Pons (tissue), 1 donor: ENCODE measurements at places on chromosomes 3 and 15.

DNA sequence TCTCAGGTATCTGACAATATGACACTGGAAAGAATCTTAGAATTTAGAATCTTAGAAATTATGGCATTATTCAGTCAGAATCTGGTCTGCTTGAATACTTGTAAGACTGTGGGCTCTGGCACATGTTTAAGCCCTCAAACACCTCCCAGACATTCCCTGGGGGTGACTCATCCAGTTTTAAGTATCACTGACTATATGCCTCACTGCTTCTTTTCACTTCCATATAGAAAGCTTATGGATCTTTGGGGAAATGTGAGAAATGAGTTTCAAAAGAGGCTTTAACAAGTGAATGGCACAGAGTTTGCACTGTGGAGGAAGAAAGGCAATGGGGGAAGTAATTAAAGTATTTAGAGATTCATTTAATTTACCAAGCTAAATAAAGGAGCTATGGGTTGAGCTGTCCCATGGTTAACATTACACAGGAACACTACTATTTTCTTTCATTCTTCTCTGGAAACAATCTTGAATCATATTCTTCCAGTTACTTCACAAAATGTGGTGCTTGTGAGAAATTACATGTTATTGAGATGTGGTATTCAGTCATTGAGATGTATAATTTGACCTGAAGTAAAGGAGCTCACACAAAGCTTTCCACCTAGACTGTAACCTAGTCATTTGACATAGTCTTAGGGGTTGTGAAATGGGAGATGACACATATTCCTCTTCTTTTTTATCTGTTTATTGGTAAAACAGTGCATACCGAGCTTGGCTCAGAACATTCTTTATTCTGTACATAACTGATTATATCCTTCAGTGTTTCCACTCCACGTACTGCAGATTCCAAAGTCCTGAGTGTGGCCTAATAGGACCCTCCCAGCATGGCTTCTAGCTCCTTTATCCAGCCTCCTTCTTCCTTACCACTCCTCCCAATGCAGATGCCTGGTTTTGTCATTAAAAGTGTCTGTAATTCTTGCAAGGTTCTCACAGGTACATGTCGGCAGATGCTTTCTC, 544.6 kb upstream of the NECTIN3 start:
- DNase-seq = no peak

DNA sequence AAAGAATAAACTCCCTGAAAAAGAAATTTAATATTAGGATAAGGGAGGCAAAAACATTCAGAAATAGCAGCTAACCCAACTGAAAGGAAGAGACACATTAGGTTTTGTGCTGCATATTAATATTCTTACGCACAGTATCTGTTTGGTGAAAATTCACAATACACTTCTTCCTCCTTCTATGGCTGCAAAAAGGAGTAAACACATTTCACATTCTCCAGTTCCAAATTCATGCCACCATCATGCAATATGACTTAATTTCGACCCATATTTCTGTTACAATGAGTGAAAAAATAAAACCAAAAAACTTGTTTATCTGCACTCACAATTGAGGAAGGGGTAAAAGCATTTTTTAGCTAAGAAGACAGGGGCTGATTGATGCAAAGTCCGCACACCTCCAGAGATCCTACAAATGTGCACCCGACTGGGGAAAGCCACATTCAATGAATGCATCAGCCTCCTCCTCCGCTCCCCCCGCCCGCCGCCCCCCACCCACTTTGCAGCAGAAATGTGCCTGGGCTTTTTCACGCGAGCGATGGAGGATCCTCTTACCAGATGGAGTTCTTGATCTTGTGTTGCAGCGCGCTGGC, 1.0 kb downstream of the RFX7 start:
- peak; percentile 59 for DNase-seq

DNA sequence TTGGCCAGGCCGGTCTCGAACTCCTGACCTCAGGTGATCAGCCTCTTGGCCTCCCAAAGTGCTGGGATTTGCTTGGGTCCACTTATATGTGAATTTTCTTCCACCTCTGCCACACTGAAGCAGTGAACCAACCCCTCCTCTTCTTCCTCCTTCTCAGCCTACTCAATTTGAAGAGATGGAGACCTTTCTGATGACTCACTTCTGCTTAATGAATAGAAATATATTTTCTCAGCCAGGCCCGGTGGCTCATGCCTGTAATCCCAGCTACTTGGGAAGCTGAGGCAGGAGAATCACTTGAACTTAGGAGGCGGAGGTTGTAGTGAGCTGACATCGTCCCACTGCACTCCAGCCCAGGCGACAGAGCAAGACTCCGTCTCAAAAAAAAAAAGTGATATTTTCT, 46.8 kb upstream of the GATM start:
- DNase-seq = no peak

DNA sequence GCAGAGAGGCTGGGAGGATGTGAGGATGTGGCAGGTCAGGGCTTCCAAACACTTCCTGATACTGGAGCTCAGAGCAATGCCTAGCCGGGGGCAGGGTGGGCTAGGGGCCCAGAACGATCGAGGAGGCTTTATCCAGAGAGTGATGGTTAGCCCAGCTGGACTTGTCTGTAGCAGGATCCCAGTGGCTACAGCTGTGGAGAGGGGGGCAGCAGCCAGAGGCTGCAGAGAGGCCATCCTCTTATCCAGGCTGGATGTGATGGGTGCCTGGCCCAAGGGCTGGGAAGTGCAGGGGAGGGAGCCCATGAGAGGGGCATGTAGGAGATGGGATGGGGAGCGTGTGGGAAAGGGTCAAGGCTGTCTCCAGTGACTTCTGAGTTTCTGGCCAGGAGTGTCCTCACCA, 4.6 kb downstream of the PARP3 start:
- DNase-seq = no peak

- DNase-seq = no peak
Observed at GRCh38 chr3:147420353-147421183, 11.4 kb downstream of the ZIC1 start.

DNA sequence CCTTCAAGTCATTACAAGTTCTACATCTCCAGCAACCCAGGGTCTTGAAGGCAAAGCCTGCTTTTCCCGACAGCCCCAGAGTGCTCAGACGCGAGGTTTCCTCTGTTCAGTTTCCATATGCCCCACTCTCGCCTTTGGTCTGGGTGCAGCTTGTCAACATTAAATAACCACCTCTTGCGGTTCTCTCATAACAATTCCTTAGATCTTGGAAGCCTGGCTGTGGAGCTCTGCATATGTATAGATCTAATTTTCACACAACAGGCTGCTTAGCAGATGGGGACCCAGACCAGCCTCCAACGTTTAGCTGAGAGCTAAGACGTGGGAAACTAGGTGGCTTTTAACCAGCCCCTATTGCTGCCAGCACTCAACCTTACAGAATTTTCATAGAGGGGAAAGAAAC, 295.5 kb downstream of the RPLP1 start:
- DNase-seq = no peak

- DNase-seq = no peak
Observed at GRCh38 chr3:43243590-43244587, 42.5 kb upstream of the SNRK start.

- DNase-seq = peak; percentile 68
Observed at GRCh38 chr15:67882487-67883233, 42.8 kb upstream of the RNU6-1 start.

DNA sequence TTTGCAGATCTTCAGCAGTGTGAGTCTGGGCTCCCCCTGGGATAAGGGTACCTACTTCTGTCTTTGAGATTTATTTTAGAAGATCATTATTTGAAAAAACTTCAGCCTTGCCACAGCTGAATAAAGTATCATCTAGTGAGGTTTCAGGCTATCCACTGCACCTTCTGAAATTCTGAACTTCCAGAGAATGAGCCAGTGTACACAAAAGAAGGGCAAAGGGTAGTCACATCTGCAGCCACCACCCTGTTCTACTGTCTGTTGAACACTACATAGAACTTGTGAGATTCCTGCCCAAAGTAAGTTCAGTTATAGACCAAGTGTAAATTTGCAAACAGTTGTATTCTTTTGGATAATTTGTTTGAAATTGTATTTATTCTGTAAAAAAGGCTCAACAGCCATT, 38.0 kb upstream of the PTPN23 start:
- DNase-seq = no peak

DNA sequence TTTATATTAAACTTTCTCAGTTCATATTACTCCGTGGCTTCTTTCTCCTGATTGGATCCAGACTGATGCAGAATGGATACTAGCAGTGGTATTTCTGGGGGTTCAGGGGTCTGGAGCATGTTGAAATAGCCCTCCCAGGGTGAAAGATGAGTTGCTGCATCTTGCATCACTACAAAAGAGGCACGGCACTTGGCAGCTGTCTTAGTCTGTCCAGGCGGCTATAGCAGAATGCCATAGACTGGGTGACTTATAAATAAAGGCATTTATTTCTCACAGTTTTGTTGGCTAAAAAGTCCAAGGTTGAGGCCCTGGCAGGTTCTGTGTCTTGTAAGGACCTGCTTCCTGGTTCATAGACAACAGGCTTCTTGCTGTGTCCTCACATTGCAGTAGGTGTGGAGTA, 660 bp upstream of the BCL2L10 start:
- no peak for DNase-seq

DNA sequence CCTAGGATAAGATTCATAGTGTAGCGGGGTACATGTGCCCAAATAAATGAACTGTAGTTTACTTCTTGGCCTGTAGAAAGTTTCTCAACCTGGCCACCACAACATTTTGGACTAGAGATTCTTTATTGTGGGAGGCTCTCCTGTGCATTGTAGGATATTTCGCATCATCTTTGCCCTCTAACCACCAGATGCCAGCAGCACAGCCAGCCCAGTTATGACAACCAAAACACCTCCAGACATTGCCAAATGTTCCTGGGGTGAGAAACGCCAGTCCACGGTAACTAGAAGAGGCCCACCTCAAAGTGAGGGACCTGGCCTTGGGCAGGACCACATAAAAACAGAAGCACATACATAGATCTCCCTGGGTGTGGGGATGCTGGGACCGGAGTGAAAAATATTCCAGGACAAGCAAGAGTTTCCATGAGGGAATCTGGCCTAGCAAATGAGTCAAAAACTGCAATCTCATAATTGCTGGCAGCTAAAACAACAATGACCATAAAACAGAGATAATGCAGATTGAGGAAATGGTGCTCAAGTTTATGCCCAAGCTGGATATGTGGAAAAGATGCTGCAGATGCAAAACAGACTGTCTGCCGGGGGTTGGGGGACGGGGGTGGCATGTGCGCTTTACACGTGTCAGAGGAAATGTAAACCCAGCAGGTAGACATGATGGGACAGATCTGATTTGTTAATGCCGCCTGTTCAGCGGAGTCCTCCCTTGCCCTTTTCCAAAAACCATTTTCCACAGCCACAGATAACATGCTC, 39.7 kb downstream of the ARHGEF3 start:
- no peak for DNase-seq

DNA sequence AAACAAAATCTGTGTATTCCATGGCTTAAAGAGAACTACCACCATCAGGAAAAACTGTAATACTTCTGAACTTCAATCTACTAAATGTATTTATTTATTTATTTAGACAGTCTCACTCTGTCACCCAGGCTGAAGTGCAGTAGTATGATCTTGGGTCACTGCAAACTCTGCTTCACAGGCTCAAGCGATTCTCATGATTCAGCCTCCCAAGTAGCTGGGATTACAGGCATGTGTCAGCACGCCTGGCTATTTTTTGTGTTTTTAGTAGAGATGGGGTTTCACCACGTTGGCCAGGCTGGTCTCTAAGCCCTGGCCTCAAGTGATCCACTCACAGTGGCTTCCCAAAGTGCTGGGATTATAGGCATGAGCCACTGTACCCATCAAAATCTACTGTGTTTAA, 202.3 kb upstream of the POU1F1 start:
- DNase-seq = no peak

DNA sequence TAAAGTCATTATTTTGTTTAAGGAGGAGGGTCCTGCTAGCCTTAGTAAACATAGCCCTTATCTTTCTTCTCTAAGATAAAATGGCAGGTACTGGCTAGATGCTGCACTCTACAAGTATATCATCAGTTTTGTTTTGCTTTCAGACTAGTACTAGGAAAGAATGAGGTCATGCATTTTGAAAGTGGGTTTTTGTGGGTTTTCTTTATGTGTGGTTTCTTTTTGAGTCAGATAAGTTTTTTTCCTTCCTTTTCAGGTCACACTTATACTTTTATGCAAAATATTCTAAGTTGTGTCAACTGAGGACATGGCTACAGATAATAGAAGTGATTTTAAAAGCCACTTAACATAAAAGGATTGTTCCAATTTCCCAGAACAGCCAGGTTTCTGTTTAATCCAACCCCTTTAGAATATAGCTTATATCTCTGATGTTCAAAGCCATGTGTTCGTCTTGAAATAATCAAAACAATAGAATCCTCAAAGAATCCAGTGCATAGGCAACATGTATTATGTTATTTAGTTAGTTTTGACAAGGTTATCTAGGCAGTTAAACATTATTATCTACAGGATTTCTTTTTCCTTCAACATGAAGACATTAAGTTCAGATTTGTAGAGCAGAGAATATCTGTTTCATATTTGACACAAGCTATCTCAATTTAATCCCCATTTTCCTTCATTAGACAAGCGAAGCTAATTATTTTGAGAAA, 406.2 kb downstream of the RBMS3 start:
- DNase-seq = no peak

DNA sequence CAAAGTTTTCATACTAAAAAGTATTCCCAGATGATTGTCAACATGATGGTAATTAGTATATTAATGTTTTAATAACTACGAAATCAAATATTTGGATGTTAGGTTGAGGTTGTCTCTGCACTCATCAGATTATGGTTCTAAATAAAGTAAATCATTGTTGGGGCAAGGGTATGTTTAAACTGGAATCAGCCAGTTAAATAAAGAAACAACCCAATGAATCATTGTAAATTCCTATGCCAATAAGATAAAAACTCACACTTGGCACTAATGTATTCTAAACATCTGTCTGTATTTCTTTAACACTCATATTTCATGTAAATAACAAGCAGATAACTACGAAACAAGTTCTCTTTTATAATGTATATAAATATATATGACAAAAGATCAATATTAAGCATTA, 92.7 kb downstream of the PEAK1 start:
- DNase-seq = no peak

- DNase-seq = no peak
Observed at GRCh38 chr3:42381551-42382082, 28.8 kb downstream of the LYZL4 start.

DNA sequence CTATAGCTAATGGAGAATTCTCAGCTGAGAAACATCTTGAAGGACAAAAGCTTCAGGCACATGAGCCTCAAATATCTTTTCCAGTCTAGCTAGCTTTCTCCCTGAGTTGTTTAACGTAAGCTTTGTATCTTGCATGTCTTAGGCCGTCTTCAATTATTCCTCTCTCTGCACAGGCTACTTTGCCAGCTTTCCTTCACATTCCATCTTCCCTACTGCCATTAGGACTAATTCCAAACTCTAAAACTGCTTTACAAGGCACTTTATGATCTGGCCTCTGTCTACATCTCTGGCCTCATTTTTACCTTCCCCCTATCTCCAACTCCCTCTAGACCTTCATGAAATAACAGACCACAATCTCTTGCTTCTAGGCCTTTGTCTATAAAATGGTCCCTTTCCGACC, 171.4 kb downstream of the GREM1 start:
- DNase-seq = no peak
